CD8-positive, alpha-beta memory T cell (primary cell): ENCODE measurements at places on chromosomes 11 and 22.
A peak's percentile ranks its signal among the peaks of the same experiment; 100 is the strongest.

DNA sequence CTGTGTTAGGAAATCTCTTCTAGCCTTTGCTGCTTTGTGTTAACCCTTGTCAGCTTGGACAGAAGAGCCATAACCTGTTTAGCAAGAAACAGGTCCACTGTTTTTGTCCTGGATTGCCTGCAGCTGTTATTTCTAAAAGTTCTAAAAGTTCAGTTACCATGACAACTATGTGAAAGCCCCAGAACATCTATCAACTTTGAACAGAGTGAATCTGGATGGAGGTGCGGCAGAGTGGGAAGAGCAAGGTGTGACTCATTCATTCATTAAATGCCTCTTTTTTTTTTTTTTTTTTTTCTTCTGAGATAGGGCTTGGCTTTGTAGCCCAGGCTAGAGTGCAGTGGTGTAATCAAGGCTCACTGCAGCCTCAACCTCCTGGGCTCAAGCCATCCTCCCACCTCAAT lies 50.5 kb downstream of the RBX1 start:
- no peak for DNase-seq

DNA sequence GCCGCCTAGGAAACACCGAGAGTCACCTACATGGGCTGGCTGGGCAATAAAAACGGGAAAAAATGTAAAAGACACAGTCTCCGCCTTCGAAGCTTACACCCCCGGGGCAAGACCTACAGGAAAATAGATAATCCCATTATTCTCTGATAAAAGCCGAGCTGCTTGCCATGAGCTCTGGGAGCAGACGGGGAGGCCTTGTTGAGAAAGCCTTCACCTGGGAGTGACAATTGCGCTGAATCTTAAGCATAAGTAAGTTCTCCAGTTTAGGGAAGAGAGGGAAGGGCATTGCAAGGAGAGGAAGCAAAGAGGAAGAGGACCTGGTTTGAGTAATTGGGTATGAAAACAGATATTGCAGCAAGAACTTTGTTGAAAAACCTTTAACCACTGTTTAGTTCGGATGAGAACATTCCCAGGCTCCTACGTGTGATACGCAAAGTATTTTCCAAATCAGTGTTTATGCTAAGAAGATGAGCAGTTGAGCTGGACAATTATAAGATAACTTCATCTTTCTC lies 813 bp upstream of the BTBD10 start:
- no peak for DNase-seq

DNA sequence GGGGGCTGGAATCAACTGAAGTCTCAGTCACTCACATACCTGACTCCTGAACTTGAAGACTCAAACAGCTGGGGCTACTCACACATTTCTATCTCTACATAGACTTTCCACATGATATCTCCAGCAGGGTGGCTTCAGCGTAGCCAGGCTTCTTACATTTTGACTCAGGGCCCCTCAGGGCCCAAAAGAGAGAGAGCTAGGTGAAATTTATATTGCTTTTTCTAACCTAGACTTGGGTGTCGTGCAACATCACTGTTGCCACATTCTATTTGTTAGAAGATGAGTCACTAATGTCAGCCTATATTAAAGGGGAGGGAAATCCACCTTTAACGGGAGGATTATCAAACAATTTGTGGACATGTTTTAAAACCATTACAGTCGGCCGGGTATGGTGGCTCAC lies 71.9 kb upstream of the RRM1 start:
- DNase-seq = no peak

- DNase-seq = no peak
Measured at GRCh38 chr11:113179181-113179704, 135.1 kb upstream of the TTC12 start.

DNA sequence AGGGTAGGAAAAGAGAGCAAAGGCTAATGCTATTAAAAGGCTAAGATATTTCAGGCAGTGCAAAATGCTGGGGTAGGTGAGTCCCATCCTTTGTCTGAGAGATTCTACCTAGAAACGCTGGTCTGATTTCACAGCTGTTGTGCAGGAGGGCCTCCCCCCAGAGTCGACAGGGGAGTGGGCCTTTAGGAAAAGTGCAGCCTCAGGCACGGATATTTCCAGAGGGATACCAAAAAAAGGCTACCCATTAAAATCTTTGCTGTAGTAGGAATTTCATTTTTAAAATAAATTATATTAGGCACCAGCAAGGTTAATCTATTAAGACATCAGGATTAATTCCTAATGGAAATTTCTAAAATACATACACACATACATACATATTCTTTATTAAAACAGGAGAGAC lies 280.5 kb downstream of the OPCML start:
- DNase-seq = no peak

- no peak for DNase-seq
Measured at GRCh38 chr11:2799881-2800654, 85.5 kb downstream of the CDKN1C start.

- no peak for DNase-seq
Measured at GRCh38 chr11:34348096-34348495, 9.7 kb downstream of the ABTB2 start.

GRCh38 chr22:28232204-28232603 lies 313.1 kb upstream of the PITPNB start:
- DNase-seq = no peak

- DNase-seq = no peak
Measured at GRCh38 chr22:47160141-47160541, 397.7 kb downstream of the TBC1D22A start.

DNA sequence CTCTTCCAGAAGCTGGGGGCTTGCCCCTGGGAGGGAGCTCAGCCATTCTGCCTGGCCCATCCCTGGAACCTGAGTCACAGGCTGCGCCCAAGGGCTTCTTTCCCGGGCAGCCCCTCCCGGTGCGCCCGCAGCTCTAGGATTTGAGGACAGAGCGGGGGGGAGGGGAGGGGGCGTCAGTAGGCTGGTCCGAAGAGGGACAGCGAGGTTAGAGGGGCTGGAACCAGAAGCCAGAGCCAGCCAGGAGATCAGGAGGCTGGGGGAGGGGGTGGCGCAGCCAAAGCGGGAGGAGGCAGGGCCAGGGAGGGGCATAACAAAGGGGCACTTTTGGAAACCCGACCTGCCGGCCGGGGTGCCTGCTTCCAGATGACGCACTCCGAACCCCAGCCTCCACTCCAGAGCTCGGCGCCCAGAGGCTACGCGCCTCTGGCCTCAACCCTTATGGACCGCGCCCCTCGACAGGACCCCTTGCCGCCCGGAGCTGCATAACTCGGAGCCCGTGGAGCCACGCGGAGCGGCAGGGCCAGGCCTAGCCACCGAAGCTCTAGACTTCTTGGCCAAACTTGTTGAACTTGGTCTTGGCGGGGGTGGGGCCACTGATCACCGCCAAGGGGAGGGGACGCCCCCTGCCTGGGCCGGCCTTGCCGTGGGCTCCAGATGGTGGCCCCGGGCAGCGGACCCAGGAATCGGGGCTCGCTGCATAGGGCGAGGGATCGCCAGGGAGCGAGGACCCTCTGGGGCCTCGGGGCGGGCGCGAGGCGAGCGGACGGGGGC lies 744 bp downstream of the PACSIN3 start:
- DNase-seq = no peak

DNA sequence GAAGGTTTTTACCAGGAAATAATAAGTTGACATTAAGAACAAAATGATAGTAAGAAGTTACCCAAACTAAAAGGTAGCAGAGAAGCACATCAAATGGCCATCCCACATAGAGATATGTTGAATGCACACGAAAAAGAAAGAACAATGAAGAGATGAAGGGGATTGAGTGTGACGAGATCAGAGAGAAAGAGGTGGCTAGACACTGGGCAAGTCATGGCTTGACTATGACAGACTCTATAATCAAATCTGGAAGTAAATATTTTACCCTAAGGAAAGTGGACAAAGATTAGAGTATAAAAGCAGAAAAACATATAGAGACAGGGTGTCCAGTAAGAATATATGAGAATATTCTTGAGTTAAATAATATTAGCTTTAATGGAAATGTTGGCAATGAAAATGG lies 31.4 kb downstream of the CASP12 start:
- DNase-seq = no peak

DNA sequence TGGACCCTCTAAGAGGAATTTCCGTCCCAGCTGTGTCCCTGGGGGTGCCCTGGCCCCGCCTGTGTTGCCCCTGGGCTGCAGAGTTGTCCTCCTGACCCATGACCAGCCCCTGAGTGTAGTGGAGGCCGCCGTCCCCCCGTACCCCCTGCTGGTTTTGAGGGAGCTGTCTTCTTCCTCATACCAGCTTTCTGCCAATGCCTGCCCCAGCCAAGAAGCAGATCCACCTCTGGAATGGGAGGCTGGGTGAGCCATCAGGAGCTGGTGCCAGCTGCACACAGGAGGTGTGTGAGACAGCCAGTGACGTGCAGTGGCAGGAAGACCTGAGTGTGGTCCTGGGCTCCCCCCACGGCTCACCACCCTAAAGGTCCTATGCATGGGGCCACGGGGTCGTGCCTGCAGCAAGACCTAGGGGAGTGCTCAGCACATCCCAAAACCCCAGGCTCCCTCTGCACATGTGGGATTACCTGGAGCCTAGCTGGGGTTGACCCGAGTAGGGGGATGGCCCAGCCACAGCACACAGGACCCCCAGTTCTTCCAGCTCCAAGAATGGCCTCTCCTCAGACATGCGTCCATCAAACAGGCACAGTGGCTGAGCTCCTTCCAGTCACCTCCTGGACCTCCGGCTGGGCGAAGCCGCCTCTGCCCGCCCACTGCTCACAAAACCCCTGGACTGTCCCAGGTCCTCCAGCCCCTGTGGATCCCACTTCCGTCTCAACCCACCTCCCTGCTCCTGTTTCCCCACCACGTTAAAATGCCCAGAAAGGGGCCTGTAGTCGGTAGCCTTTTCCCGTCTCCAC lies 647.6 kb downstream of the BRD1 start:
- peak; percentile 36 for DNase-seq

GRCh38 chr11:9077164-9077563 lies 14.2 kb downstream of the SCUBE2 start:
- no peak for DNase-seq

DNA sequence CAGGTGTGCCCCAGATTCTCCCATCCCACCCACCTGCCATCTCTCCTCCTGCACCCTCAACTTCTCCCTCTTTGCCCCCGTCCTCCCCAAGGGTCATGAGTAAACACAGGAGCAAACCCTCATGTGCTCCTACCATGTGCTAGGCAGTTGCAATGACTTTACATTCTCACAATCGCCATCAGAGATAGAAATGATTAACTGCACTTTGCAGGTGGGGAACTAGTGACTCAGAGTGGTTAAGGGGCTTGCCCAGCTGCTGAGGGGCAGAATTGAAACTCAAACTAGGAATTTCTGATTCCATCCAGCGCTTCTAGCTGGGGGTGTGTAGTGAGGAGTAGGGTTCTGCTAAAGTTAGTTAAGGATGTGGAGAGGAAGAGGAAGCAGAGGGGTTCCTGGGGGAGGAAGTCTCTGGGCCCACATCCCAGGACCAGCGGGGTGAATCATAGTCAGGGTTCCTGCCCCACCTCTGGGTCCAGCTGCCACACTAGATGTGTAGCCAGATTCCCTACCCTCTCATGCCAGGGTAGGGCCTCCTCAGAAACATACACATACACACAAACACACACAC lies 16.0 kb upstream of the PRG2 start:
- no peak for DNase-seq

GRCh38 chr11:127308291-127308690 lies 307.7 kb upstream of the KIRREL3 start:
- no peak for DNase-seq

- DNase-seq = no peak
Measured at GRCh38 chr11:130397780-130398179, 30.6 kb downstream of the ADAMTS8 start.

DNA sequence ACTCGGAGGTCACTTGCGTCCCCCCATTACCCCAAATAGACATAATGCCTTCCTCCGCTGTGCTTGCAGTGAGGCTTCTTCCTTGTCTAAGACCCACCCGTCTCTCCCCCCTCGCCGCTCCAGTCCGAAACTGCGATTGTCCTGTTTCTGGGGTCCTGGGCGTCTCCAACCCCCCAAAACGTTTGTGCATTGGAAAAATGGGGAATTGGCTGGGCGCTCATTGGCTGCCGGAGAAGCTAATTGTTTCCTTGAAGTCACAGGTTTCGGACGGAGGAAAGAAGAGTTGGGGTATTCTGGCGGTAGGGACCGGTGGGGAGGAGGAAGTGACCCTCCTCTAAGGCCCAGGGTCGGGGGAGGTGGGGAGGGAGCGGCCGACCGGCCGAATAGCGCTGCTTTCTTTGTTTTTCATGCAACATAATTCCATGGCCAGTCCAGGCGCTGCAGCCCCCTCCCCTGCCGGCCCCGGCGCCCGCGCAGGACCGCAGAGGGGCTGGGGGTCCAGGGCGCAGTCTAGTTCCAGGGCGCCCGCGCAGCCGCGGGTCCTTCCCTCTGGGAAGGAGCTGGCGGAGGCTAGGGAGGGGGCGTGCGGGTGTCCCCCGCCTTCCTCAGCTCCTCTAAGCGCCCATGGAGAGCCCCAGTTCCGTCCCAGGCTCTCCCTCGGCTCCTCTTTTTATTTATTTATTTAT lies 12.7 kb upstream of the CPT1A start:
- DNase-seq = no peak

GRCh38 chr11:3609416-3610265 lies 32.2 kb downstream of the ART5 start:
- peak; percentile 11 for DNase-seq

- DNase-seq = no peak
Measured at GRCh38 chr11:45860764-45861510, 13.7 kb downstream of the CRY2 start.

DNA sequence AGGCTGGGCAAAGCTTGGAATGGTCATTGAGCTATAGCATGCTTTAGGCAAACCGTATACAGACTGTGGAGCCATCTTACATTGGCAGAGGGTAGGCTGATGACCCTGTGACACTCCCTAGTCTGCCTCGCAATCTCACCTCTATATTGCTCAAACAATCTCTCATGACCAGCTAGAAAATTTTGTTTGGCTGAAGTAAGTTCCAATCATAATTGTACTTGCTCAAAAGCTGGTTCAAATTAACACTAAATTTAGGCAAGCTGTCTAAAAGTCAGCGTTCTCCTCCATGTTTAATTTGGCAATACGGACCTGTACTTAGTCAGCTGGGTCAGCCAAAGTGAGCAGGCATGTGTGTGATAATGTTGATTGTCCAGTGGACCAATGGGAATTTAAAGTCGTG lies 133.0 kb downstream of the SWAP70 start:
- DNase-seq = no peak

GRCh38 chr11:68148071-68148805 lies 27.1 kb upstream of the CHKA start:
- DNase-seq = no peak

- DNase-seq = peak; percentile 39
Measured at GRCh38 chr11:119481021-119481666, 58.2 kb upstream of the THY1 start.

GRCh38 chr11:34536056-34536455 lies 22.5 kb upstream of the ELF5 start:
- DNase-seq = no peak

- no peak for DNase-seq
Measured at GRCh38 chr11:299951-300735, 817 bp upstream of the IFITM5 start.
